ENCODE measurements at places on chromosomes 2 and 18.

DNA sequence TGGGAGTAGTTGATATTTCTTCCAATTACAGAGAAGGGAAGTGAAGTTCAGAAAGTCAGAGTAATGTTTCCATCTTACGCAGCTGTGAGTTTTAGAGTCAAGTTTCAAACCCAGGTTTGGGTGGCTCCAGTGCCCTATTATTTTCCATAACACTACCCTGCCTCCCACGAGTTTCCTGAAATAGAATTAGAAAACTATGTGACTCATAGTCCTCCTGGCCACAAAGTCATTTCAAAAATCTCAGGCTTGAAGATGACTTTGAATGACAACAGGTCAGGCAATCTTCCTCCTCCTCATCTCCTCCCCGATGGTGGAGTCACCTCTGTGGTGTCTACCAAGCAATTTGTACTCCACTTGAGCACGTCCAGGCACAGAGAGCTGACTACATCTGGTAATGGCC, 212.3 kb upstream of the TRIB2 start:
- DNase-seq, result no peak

DNA sequence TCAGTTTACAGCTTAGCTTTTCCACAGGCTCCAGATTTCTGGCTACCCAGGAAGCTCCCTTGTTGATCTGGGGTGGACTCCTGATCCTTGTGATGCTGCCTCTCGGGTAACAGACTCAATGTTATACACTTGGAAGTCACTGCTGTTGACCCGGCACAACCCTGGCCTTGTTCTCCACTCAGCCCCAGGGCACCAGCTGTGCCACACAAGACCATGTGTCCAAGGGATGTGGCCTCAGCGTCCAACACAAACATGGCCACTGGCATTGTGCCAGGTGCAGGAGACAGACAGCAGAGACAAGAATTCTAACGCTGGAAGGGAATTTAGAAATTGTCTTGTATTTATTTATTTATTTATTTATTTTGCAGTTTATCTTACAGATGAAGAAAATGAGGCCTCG, 39.0 kb upstream of the PPP4R1 start:
- no peak for DNase-seq

DNA sequence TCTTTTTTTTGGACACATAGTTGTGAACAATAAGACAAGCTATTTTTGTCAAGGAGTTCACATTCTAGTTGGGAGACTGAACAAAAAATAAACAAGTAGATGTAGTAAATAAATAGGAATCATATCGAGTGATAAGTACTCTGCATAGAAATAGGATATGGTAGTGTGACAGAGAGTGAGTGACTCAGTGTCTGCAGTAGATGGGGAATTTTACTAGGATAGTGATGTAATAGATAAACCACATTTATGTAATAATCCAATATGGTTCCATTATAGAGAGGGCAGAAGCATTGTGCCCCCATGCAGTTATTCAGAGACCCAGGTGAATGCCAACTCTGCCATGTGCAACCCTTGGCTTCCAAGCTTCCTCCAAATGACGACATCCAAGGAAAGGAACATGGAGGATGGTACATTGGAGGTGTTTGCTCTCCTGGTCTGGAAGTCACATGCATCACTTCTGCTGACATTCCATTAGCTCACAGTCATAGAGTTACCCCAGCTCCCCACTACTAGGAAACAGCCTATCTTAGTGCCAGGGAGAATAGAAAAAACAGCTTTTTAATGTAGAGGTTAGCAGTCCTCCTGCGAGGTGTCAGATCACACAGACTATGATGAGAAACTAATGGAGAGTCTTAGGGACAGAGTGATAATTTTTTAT, 595.4 kb downstream of the NYAP2 start:
- no peak for DNase-seq

DNA sequence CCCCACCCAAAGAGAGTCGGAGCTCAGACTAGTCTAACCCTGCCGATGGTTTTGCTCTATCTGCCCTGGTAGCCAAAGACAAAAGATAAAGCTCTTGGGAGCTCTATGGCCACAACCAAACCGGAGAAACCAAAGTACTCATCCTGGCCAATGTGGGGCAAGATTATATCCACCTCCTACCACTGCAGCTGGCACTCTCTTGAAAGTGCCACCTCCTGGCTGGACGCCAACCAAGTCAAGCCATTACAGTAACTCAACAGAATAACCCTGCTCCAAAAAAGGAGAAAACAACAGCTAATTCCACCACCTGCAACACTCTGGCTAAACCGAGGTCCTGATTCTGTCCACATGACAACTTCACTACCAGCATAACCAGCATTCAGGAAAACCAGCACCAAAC, 57.6 kb downstream of the SESTD1 start:
- no peak for DNase-seq

DNA sequence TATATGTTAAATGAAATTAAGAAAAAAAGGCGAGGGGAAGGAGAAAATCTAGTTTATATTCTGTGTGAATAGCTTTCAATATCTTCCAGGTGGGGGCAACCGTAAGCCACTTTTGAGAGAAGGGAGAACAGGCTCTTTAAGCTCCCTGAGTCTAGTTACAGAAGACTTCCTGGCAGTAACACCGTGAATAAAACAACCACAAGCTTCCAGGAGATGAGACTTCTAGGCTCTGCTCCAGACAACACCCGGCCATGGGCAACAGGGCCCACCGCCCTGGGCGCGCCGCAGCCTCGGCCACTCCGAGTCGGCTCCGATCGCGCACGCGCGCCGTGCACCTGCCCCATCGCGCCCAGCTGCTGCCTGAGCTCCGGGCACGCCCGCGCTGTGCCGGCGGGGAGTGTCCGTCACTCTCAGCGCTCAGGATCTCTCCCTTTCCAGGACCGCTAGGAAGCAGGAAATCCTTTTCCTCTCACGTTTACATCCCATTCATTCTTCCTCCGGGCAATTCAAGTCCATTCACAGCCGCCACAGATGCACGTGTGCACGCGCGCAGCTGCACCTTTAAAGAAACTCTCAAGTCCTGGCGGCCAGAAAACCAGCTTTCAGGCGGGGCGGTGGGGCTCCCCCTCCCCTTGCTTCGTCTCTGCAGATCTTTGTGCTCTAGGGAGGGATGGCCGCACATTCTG, 19.4 kb upstream of the PAX3 start:
- DNase-seq, result peak; percentile 87

DNA sequence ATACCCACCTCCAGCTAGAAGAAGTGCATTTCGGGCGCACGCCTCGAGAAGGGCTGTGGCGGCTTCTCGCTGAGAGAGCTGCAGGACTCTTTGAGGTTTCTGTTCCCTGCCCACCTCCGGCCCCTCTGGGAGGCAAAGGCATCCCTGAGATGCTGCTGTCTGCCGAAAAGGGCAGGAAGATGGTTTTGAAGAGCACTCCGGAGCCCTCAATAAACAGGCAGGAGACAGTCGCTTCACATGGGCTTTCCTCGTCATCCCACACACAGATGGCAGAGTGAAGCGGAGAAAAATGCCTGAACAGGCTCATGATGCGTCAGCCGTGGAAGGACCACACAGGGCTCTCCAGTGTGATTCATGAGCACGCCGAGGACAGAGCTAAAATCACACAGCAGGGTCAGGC, 25.4 kb upstream of the GLI2 start:
- DNase-seq, result no peak
